ENCODE measurements at places on chromosomes 16 and 17. TPM values are rescaled to one million over a fixed set of nuclear protein-coding genes. Genes with fewer than 3 reads are reported as not detected.

ZCCHC14 gene
- 27.1 TPM for total RNA-seq

- no peaks in the 10 kb centered on the region for H3K27me3 ChIP-seq
- H3K4me3 ChIP-seq = no peak overlapping the region
- DNase-seq = no peak
- no peak overlapping the region for H3K27ac ChIP-seq
- H3K36me3 ChIP-seq = no peaks in the 10 kb centered on the region
- no peaks in the 10 kb centered on the region for H3K4me1 ChIP-seq
Observed at GRCh38 chr16:57749101-57749692, 13.6 kb downstream of the KATNB1 start.

DNA sequence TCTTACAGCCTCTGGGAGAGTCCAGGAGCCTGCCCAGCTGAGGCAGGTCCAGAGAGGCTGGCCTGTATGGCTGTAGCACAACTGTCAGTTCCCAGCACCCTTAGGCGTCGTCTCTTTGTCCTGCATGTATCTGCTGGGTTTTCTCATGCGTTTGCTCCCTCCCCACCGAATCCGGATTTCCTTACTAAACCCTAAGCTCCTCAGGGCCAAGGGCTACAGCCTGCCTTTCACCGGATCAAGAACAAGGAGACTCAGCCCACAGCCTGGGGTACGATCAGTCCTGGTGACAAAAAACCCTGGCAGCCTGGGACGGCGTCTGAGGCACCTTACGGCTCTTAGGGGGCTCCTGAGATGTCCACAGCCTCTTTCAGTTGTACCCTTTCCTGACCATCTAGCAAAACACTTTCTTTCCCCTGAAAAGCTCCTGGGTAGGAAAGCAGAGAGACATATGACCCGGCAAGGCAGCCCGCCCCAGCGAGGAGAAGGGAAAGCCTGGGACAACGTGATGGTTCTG, 12.2 kb downstream of the HIC1 start:
- no peak for DNase-seq
- no peak overlapping the region for H3K27ac ChIP-seq
- H3K36me3 ChIP-seq = no peaks in the 10 kb centered on the region

ARL17A gene
- 29.0 TPM for total RNA-seq

GRCh38 chr16:57955572-57956188, 15.2 kb downstream of the CNGB1 start:
- no peaks in the 10 kb centered on the region for H3K27me3 ChIP-seq
- peaks cover 5% of the 10 kb centered on the region for H3K4me1 ChIP-seq
- H3K4me3 ChIP-seq = no peak overlapping the region

- H3K27me3 ChIP-seq = no peaks in the 10 kb centered on the region
- peaks cover 63% of the 10 kb centered on the region for H3K36me3 ChIP-seq
- no peak overlapping the region for H3K4me3 ChIP-seq
- no peak overlapping the region for H3K27ac ChIP-seq
Observed at GRCh38 chr16:22328081-22328725, 31.0 kb downstream of the POLR3E start.
